Activated naive CD4-positive, alpha-beta T cell (primary cell): ENCODE measurements at places on chromosomes 7 and 10.
A peak's percentile ranks its signal among the peaks of the same experiment; 100 is the strongest.

DNA sequence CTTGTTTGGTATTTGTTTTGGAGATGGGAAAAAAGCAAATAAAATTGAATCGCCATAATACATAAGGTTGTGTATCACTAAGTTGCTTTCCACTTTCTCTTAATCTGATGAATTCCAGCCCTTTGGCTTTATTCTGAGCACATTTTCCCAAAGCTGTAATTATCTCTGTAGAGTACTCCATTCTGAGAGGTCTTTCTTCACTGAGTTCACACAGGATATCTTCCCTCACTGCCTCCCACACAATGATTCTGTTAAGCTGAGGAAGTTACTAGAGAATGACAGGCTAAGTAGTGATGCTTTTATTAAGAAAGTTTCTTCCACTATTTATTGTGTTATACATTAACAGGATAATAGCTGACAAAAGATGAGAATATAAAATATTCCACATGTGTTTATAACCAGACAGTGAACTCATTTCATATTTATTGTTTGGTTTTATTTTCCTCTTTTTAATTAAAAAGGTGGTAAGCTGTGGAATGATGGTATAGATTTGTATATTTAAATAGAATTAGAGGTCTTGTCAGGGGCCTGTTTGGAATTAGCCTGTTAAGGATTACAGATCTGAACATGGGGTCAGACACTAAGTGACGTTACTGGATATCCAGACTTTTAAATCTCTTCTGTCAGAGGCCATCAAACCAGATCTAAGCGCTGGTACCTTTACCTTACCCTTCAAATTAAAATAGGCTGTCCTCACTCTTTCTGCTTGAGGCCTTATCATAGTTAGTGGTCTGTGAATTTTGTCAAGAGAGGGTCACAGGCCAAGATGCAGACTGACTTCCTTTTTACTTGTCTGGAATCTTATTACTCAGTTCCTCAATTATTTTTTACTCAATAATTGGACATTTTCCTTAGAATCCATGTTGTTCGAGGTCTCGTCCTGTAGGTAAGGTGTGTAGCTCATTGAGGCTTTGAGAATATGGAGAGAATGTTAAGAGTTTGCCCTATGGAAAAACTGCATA, 8.4 kb downstream of the PLXDC2 start:
- DNase-seq, result no peak

GRCh38 chr10:22252224-22252800, 34.5 kb upstream of the EBLN1 start:
- peak; percentile 38 for DNase-seq

- DNase-seq, result no peak
Observed at GRCh38 chr7:55065079-55065478, 46.3 kb downstream of the EGFR start.

DNA sequence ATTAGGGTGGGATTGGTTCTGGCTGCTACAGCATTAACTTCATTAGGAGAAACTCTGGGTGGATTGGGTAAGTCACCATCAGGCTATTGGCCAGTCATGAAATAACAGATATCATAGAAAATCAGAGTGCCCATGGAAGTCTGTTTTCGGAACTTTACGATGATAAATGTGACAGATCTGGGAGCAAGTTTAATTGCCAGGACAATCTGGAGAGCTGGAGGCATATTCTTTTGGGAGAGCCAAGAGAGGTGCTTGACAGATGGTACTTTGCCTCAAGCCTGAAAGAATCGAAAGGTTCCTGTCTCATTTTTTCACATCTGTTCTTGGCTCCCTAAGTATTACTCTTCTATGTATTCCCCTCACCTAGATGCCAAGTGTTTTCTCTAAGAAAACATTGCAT, 369.9 kb downstream of the CNTNAP2 start:
- no peak for DNase-seq

GRCh38 chr10:7819121-7819460, 786 bp downstream of the TAF3 start:
- DNase-seq, result no peak

- no peak for DNase-seq
Observed at GRCh38 chr7:34091321-34091917, 186.1 kb downstream of the BMPER start.

- no peak for DNase-seq
Observed at GRCh38 chr7:130758429-130759056, 24.5 kb upstream of the KLF14 start.

DNA sequence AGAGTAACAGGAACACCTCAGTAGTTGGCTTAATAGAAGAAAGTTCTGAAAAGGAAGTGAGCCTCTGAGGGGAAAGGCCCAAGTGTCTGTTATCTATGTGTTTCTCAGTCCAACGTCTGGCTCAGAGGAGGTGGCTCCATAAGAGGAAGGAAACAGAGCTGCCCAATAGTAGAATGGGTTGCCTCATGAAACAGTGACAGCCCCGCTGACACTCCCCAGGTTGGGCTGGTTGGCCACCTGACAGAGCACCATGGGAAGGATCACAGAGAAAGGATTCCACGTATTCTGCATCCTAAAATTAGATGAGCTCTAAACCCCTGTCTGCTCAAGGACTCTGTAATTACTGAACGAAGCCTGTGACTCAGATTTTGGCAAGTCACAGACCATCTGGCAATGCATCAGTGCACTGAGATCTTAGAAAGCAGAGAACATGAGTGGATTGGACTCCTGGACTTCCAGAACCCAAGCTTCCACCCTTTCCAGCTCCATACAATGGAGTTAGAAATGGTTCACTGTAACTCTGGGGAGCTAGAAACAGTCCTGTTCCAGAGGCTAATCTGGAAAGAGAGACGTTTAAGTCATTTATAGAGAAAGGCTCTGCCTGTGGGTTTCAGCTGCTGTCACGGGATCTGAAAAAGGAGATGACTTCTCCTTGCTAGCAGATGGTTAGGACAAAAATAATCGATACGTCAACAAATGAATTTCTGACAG, 2.9 kb downstream of the PKD2L1 start:
- DNase-seq, result no peak

GRCh38 chr7:103651593-103652377, 205.8 kb upstream of the SLC26A5 start:
- no peak for DNase-seq
